ENCODE measurements at places on chromosomes 11 and 22.

DNA sequence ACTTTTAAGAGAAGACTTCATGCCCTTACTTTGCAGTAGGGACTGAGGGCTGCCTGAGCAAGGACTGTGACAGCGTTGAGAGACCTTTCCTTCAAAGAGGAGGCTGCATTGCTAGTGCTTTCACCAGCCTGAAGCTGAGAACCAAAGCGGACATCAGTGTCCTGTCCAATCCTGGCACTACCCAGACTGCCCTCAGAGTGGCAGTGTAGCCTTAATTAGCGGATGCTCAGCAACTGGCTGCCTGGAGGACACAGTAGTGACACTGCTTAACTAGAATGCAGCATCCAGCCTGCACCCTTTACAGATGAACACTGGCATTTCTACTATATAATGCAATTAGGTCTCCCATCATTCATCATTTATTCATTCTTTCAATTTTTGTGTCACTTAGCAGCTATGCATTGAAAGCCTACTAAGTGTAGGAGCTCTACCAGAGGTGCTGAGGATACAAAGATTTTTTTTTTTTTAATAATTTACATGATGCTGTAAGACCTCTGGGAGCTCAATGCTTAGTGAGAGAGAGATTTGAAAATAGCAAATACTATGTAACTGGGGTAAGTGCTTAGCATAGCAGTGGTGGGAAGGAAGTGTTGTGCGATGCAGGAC lies 36.9 kb upstream of the SLC36A4 start:
- DNase-seq, result peak; percentile 60

DNA sequence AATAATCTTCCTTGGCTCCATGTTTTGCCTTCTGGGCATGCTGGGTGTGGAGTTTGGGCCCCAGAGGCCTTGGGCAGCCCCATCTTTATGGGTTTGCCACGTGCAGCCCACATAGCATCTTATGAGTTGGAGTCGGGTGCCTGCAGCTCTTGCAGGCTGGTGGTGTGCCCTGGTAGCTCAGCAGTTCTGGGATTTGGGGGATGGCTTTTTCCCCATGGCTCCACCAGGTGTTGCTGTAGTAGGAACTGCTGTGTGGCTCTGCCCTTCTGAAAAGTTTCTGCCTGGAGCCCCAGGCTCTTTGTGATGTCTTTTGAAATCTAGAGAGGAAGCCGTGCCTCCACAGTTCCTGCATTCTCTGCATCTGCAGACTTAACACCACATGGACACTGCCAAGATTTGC lies 16.8 kb downstream of the EED start:
- DNase-seq, result no peak

- no peak for DNase-seq
These were observed 25.6 kb downstream of the SYT7 start for GRCh38 chr11:61555051-61555969.

DNA sequence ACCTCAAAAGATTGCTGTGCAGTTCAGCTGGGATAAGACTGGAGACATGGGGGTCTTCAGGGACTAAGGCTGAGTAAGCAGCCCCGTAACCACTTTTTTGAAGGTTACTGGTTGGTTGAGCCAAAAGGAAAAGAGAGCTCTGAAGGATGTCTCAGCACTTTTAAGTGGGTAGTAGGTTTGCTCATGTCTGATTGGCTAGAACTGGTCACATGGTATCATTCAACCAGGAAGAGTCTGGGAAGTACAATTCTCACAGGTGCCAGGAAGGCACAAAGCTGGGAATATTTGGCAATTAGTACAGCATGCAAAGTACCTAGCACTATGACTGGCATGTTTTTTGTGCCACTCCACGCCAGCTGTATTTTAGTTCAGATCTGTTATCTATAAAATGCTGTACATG lies 58.1 kb downstream of the SNX19 start:
- no peak for DNase-seq

DNA sequence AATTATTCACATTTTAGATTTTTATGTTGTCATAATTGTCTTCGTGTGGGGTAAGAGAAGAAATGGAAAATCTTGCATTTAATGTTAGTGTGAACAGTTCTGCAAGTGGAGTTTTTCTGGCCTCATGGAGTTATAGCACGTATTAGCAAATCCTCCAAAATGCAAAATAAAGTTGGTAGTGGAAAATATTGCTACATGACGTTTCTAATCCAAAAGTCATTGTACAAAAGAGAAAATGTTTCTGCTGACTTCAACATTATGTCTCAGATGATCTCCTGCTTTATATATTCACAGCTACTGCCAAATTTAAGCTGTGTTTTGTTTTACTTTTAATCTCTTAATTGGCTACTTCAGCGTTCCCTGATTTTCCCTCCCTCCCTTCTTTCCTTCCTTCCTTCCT lies 1804.0 kb upstream of the RAG2 start:
- no peak for DNase-seq

GRCh38 chr22:49320714-49321476 lies 506.8 kb downstream of the BRD1 start:
- no peak for DNase-seq

GRCh38 chr22:23245045-23245798 lies 64.9 kb downstream of the BCR start:
- DNase-seq, result no peak

DNA sequence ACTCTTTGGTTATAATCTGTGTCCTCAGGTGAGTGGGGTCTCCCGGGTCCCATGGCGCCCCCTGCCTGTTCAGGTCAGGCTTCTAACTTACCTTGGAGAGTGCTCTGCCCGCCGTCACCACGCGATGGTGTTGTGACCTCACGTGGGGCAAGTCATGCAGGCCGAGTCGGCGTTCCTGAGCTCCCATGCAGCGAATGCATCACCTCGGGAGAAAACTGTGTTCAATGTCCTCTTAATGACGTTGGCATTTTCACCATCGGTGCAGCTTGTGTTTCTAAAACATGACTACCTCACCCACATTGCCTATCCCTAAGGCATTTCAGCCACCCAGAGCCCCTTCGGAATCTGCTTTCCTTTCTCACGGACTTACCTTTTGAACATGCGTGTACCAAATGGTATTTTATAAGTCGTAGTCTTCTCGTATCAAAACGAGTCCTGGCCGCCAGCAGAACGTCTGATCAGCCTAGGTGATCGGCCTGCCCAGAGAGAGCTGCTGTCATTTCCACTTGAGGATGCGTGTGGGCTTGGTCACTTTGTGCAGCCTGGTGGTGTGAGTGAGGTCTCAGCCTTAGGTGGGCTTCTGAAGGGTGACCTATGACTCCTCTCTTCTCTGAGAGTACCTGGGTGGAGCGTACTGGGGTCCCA lies 64.8 kb downstream of the TBC1D22A start:
- no peak for DNase-seq

DNA sequence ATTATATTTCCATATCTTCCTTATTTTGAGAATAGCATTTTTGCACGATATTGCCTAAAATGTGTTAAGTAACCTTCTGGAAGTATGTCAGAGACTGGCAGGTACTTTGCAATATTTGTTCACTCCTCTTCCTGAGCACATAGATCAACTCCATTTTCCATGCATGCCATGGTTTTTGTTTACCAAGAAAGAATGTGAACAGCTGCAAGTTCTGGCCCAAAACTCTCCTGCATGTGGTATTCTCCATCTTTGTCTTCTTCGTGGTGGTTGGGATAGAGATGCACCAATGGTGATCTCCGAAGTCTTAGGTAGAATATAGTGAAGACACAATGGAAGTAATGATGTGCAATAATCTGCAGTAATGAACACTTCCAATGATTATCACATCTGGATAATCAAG lies 2241.0 kb upstream of the RAG2 start:
- DNase-seq, result no peak

DNA sequence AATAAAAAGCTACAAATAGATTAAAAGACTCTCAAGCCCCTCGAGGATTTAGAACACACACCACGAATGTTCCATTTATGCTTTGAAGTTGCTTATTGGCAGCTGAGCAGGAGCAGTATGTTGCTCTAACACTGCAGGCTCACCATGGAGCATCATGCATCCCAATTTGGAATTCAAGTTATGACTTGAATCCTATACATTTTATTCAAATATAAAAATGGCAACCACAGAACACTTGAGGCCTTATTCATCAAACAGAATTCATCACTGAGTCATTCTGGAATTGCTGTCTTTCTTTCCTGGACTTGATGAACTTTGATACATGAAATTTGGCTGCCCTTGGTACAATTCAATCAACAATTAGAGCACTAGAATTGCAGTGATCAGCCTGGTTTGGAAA lies 24.5 kb upstream of the BLID start:
- no peak for DNase-seq

DNA sequence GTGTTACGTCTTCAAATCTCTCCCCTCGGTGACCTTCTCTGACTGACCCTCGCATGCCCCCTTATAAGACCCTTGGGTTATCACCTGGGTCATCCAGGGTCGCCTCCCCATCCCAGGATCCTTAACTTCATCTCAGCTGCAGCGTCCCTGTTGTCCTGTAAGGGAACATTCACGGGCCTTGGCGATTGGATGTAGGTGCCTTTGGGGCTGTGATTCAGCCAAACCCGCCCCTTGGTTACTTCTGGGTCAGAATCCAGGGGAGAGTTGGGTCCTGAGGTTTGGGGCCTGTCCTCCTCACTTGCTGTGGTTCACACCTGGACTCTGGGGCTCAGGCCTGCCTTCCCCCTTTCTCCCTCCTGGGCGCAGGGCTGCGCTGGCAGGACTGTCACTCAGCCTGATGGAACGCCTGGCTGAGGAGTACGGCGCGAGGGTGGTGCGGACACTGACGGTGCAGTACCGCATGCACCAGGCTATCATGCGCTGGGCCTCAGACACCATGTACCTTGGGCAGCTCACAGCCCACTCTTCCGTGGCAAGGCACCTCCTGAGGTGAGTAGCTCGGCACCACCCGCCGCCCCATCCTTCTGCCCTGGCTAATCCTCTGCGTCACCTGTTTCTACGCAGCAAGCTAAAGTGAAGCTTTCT lies 29.4 kb downstream of the IGHMBP2 start:
- DNase-seq, result no peak

- DNase-seq, result no peak
These were observed 41.5 kb downstream of the FCHSD2 start for GRCh38 chr11:73100578-73100977.

- no peak for DNase-seq
These were observed 424.6 kb downstream of the BRD1 start for GRCh38 chr22:49403102-49403501.

DNA sequence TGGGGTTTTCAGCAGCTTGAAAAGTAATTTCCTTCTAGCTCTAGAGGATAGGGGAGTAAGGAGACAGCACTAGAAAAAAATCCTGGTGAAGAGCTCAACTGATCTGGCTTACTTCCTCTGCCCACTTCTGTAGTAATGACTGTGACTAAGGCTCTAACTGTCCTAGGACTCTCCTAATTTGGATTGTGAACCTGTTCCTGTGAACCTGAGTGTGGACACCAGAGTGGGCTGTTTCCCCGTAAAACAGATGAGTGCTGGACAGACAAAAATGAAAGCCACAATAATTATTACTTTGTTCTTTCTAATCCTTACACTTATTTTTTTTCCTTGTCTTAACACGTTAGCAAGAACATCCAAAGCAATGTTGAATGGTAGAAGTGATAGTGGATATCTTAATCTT lies 154.1 kb downstream of the AASDHPPT start:
- DNase-seq, result no peak

DNA sequence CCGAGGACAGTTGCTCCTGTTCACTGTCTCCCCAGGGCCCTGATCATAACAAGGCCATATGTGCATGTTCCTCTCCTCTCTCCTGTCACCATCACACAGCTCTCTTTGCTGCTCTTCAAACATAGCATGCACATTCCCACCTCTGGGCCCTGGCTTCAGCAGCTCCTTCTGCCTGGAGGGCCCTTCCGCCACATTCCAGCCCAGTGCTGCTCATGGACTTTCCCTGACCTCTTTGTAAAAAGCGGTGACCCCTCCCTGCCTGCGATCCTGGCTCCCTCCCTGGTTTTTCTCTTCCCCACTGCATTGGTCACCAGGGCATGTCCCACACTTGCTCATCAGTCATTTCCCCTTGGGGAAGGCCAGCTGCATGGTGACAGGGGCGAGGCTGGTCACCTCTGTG lies 98.2 kb downstream of the MYO18B start:
- no peak for DNase-seq

GRCh38 chr11:68002938-68003845 lies 705 bp downstream of the UNC93B1 start:
- DNase-seq, result no peak

GRCh38 chr11:100105982-100106358 lies 581.1 kb upstream of the ARHGAP42 start:
- DNase-seq, result no peak

DNA sequence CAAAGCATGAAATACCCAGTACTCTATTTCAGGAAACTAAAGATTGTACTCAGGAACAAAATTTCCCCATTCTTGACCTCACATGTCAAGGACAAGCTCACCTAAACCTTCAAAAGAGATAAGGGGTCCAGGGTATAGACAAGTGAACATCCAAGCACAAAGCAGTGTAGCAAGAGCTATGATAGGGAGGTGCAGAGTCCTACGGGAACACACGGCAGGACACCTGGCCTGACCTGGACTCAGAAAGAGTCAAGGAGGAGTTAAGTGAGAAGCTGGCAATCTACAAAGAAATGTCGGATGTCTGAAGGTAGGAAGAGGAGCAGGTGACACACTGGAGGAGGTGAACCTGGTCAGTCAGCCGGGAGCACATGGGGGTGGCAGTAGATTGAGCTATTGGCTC lies 67.1 kb upstream of the LDLRAD3 start:
- no peak for DNase-seq

- DNase-seq, result no peak
These were observed 30.9 kb downstream of the ANO1 start for GRCh38 chr11:70109006-70109405.

GRCh38 chr11:131300439-131300717 lies 70.0 kb upstream of the NTM start:
- DNase-seq, result no peak

DNA sequence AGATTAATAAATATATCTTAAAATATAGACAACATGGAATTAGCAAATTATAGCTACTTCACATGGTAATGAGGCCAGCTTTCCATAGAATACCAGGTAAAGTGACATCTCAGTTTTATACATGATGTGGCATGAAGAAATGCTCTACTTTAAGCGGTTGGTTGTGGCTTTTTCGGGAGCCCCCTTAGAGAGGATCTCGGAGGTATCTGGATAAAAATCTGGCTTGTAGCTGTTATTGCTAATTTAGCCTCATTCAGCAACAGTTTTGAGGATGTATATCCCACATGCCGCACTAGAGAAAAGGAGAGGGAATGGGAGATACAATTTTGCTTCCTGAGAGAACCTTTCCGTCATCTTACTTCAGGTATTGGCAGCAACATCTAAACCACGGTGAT lies 24.0 kb upstream of the TOP3B start:
- no peak for DNase-seq

- DNase-seq, result no peak
These were observed 19.2 kb upstream of the OR56A3 start for GRCh38 chr11:5922749-5923426.
